ENCODE measurements at places on chromosomes 5 and 9.

DNA sequence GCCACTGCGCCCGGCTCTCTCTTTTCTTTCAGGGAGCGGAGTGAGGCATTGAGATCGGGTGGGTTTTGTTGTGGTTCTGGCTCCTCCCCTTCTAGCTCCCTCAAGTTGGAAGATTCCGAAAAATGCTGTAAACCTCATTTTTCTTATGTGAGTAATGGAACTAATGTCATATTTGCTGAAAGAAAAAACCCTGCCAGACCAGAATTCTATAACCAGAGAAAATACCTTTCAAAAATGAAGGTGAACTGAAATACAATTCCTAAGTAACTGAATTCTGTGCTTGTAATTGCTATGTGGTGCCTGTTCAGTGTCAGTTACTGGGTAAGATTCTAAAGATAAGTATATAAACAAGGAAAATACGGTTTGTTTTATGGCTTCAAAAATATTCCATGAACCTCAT, 30.9 kb upstream of the CDK20 start:
- no peak for DNase-seq

- no peak for DNase-seq
These were observed 4.6 kb downstream of the TLX3 start for GRCh38 chr5:171313481-171314206.

- DNase-seq = no peak
These were observed 37.2 kb upstream of the PAPPA start for GRCh38 chr9:116116393-116116792.

DNA sequence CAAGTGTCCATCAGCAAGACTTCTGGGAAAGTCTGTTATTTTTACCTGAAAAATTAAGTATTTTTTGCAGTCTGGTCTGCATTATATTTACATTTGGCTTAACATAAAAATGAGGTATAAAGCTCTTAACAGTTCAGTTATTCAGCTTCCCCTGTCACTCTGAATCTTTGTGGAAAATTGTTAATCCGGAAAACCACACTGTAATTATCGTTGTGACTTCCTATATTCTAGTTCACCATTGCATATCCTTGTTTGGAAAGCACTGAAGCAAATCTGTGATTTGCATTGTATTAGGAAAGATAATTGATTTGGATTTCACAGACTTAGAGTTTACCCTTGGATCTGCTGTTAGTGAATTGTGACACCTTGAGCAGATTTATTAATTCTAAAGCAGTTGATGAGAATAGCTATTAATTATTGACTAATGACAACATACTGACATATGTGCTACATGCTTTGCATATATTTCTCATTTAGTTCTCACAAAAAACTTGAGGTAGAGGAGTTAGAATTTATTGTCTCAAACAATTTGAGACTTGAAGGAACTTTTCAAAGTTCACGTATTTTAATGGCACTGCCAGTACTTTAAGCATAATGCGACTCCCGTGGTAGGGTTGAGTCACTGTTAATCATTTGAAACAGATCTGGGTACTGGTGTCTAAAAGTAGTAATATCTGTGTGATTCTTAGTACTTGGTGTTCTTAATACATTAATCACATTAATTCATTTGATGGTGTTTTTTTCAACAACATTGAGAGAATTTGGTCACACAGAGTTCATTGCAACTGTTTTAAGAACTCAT, 71.8 kb upstream of the LRRC70 start:
- no peak for DNase-seq

DNA sequence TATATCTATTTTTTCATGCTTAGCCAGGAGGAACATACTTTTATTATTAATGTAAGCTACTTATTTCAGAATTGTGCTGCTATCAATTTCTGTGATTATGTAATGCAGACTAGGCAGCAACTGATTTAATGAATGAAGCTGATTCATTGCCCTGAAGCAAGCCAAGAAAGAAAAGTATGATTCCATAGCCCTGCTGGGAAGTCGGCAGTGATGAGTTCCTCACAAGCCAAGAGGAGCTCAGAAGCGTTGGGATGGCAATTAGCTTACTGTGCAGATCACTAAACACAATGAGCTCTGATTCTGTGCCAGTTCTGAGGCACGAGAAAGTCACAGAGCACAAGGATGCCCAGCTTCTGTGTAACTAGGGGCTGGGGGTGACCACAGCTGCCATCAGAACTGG, 254.3 kb upstream of the KLF9 start:
- DNase-seq = peak; percentile 34

GRCh38 chr9:134770972-134771971, 109.3 kb upstream of the FCN2 start:
- no peak for DNase-seq

GRCh38 chr5:4553130-4553529, 587.0 kb upstream of the ADAMTS16 start:
- DNase-seq = no peak
